ENCODE measurements at places on chromosomes 1 and 21.

DNA sequence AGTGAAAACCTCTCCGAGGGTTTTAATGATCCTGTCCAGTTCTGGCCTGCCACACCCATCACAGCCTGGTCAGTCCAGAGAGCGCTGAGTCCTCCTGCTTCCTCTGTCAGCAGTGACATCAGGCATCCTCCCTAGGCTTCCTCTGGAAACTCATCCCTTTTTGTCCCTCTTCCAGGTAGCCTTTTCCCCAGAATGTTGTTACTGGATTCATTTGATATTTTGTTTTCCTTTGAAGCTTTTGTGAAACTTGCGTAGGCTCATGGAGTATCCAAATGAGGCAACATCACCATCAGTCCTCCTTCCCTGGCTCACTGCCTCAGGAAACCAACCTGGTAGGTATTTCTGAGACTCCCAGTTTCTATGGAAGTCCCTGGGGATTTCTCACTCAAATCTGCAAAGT, 27.0 kb upstream of the IGSF3 start:
- DNase-seq: no peak

- no peak for DNase-seq
Measured at GRCh38 chr1:227451954-227452353, 111.4 kb upstream of the ZNF678 start.

- no peak for DNase-seq
Measured at GRCh38 chr1:172488393-172488792, 44.5 kb upstream of the PIGC start.

DNA sequence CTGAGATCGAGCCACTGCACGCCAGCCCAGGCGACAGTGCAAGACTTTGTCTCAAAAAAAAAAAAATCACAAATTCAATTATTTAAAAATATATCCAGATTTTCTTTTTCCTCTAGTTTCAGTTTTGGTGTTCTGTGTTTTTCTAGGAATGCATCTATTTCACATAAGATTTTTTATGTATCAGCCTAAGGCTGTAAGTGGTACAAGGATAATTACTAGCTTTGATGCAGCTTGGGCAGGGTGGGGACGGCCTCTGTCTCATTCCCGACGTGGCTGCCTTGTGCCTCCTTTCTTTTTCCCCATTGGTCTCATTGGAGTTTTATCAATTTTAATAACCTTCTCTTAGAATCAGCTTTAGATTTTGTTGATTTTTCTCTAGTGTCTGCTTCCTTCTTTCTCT, 6.9 kb downstream of the CCDC27 start:
- DNase-seq: no peak

- no peak for DNase-seq
Measured at GRCh38 chr1:173915596-173915995, 1.5 kb downstream of the SERPINC1 start.

GRCh38 chr1:58905628-58906221, 121.9 kb upstream of the JUN start:
- DNase-seq: no peak

DNA sequence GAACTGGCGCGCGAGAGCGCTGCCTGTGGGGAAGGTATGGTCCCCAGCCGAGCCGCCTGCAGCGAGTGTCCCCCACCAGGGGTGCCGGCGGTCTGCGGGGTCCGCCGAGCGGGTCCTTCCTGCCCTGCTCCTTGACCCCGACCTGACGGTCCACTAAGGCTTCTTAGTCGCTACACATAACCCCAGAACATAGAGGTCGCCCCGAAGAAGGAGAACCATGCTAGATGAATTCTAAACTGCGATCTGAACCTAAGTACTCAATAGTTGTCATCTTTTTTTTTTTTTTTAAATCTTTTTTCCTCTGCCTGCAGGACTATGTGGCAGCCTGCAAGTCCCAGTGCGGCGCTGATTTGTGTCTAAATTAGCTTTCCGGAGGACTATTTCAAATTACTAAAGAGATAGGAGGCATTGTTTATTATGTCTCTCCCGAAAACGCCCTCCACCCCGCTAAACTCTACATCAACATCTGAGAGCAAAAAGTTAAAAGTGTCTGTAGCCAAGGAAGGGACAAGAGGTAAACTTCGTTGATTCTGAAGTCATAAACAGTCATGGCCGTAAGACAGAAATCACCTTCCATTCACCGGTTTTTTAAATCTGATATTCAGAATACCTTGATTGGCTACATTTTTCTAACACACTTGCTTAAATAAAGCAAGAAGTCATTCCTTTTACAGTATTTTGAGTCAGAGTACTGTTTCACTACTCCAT, 476 bp downstream of the AXDND1 start:
- no peak for DNase-seq

- no peak for DNase-seq
Measured at GRCh38 chr1:107175102-107175909, 34.5 kb downstream of the NTNG1 start.

DNA sequence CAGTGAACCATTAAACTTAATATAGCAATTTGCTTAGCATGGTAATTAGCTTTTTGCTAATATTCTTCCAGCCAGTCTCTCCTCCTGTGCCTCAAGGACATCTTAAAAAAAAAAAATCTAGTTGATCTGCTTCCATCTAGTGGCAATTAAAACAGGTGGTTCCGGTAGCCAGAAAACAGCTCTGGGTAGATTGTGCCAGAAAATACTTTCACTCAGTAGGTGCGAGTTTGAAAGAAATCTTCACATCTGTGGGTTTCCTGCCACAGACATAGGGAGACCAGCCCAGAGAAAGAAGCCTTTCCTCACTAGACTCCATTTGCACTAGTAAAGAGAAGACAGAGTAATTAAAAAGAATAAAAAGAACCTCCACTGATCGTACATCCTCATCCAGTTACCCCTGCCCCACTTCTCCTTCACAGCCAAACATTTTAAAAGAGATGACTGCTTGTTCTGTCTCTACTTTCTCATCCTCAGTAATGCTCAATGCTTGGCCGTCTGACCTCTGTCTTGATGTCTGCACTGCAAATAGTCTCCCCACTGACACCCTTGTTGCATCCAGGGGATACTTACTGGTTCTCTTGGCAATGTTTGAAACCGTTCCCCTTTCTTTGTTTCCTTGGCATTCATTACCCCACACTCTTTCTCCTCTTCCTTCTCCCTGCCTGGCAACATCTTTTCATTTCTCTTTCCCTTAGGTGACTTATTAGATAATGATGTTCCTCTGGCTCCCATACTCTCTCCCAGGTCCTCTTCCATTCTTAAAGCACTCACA, 16.9 kb downstream of the SELL start:
- DNase-seq: peak; percentile 0

DNA sequence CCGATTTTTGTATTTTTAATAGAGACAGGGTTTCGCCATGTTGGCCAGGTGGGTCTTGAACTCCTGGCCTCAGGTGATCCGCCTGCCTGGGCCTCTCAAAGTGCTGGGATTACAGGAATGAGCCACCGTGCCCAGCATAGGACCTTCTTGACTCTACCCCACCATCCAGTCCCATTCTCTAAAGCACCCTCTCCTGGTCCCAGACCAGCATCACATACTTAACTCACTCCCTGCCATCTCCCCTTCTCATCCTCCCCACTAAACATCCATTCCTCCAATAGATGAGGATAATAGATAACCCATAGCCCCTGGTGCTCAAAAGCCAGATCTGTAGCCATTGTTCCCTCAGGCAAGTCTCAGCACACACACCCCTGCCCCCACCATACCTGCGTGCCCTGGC, 2.1 kb downstream of the ENTREP3 start:
- no peak for DNase-seq

DNA sequence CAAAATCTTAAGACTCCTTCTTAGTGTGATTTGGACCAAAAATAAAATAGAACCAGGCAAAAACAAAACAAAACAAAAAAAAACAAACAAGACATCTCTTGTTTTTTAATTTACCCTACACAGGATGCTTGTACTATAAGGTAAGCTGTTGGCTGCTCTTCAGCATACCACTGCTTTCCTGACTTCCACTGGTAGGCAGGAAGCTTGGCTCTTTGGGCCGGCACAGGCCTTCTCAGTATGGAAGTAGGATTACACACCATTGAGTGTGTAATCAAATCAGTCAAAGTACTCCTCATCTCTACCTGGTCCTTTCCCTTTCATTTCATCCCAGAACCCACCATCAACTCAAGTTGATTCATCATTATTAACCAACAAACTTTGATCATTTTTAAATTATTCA, 61.9 kb upstream of the RGS1 start:
- no peak for DNase-seq

GRCh38 chr1:53643881-53644390, 95.0 kb downstream of the GLIS1 start:
- DNase-seq: no peak

- peak; percentile 69 for DNase-seq
Measured at GRCh38 chr1:2229037-2229864, 1.1 kb downstream of the SKI start.

GRCh38 chr1:235637756-235638534, 11.6 kb downstream of the GNG4 start:
- DNase-seq: no peak

- DNase-seq: no peak
Measured at GRCh38 chr1:76250271-76250670, 175.7 kb downstream of the ST6GALNAC3 start.

- no peak for DNase-seq
Measured at GRCh38 chr1:57551476-57551875, 127.6 kb upstream of the DAB1 start.
